Stimulated activated memory B cell treated with anti-CD40 and anti-IgM and Interleukin-4, amounts not matched to agents 10 μg/mL and 1 μg/mL and 100 μg/mL, for 72 hours (primary cell): ENCODE measurements at places on chromosomes 5 and 9.

- ATAC-seq: no peak
- no peak overlapping the region for H3K4me3 ChIP-seq
- peaks cover 46% of the 10 kb centered on the region for H3K36me3 ChIP-seq
- no peak overlapping the region for H3K27ac ChIP-seq
- no peaks in the 10 kb centered on the region for H3K4me1 ChIP-seq
Observed at GRCh38 chr9:125948887-125949596, 201.9 kb downstream of the PBX3 start.

DNA sequence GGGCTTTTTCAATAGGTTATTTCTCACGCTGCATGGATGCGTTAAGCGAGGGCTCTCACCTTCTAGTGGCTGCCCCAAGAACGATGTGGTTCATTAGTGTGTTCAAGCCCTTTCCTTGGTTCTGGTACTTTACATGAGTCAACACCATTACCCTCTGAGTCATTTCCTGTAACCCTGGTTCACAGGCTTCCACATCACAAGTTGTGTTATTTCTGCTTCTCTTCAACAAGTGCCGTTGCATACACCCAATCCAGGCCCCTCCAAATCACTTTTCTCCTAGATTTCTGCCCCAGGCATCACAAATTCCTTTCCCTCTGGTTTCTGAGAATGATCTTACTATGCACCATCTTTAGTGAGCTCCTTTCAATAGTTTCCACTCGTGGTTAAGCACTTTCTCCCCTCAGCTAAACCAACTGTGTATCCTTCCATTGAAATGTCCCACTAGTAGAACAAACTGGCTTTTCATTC lies 69.5 kb upstream of the RAD23B start:
- peaks cover under 1% of the 10 kb centered on the region for H3K36me3 ChIP-seq
- ATAC-seq: peak; percentile 90
- H3K4me3 ChIP-seq: no peak overlapping the region
- peaks cover 15% of the 10 kb centered on the region for H3K4me1 ChIP-seq

DNA sequence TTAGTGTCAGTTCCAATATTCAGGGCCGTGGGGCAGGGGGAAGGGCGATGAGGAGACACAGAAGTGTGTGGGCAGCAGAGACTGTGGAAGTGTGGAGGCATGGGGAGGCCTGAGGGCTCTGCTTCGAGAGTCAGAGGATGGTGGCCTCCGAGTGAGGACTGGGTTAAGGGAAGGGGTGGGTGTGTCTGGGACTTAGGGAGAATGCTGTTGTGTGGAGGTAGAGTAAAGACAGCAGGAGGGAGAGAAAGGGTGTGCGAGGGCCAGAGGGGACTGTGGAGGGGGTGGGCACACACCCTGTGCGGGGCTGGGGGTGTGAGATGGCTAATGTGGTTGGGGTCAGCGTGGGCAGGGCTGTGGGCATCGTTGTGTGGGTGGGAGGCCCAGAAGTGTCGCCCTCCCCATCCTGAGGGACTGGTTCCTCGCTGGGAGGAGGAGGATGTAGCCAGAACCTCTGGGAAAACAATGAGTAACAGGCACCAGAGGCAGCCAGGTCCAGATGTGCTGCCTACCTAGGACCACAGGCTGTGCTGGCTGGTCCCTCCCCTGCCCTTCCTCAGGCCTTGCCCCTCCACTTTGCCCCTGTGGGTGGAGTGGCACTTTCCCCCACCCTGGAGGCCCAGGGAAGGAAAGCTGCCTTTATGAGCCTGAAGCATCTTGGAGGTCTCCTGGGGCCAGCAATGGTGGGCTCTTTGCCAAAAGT lies 4.2 kb downstream of the USP20 start:
- peaks cover 6% of the 10 kb centered on the region for H3K36me3 ChIP-seq
- no peak for ATAC-seq
- H3K27ac ChIP-seq: peak overlapping the region; percentile 41
- no peaks in the 10 kb centered on the region for H3K27me3 ChIP-seq
- peaks cover 40% of the 10 kb centered on the region for H3K4me1 ChIP-seq
- H3K4me3 ChIP-seq: no peak overlapping the region

GRCh38 chr5:43780586-43780985 lies 177.6 kb downstream of the NNT start:
- no peaks in the 10 kb centered on the region for H3K4me1 ChIP-seq
- no peak overlapping the region for H3K4me3 ChIP-seq
- no peak for ATAC-seq
- H3K36me3 ChIP-seq: no peaks in the 10 kb centered on the region
- H3K27ac ChIP-seq: no peak overlapping the region
- no peaks in the 10 kb centered on the region for H3K27me3 ChIP-seq

DNA sequence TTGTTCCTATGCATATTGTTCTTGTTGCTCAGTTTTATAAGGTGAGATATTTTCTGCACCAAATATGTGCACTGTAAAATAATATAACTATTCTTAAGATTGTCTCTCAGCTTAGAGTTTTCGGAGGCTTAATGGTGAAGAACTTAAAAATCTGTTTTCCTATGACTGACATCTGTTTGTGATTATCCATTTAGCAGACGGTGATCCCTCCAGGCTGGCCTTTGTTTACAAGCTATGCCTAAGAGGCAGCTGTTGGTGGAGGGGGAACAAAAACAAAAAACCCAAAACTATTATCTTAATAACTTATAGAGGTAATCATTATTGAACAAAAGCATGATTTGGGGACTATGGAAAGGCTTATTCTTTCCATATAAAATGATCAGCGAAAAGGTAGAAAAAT lies 658 bp downstream of the PDCD1LG2 start:
- peak overlapping the region; percentile 90 for H3K27ac ChIP-seq
- H3K4me3 ChIP-seq: peak overlapping the region; percentile 78
- ATAC-seq: no peak
- H3K27me3 ChIP-seq: no peaks in the 10 kb centered on the region

GRCh38 chr9:113892861-113893491 lies 16.9 kb downstream of the ZNF618 start:
- no peaks in the 10 kb centered on the region for H3K27me3 ChIP-seq
- peaks cover 7% of the 10 kb centered on the region for H3K4me1 ChIP-seq
- no peak overlapping the region for H3K4me3 ChIP-seq
- no peak overlapping the region for H3K27ac ChIP-seq

DNA sequence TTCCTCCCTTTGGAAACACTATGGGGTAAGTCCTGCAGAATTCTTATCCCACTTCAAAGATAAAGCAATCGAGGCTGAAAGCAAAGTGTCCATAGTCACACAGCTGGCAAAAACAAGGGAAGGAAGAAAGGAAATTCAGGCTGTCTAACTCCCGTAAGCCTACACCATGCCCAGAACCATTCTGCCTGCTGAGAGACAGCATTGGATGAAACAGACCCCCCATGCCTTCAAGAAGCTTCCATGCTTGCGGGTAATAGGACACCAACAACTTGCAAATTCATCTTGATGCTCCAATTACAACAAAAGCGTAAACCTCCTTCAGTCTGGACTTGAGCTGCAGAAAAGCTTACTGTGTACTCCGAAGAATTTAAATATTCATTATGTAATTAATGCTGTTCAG lies 181.1 kb upstream of the WWC1 start:
- peaks cover 14% of the 10 kb centered on the region for H3K27me3 ChIP-seq
- H3K27ac ChIP-seq: no peak overlapping the region

DNA sequence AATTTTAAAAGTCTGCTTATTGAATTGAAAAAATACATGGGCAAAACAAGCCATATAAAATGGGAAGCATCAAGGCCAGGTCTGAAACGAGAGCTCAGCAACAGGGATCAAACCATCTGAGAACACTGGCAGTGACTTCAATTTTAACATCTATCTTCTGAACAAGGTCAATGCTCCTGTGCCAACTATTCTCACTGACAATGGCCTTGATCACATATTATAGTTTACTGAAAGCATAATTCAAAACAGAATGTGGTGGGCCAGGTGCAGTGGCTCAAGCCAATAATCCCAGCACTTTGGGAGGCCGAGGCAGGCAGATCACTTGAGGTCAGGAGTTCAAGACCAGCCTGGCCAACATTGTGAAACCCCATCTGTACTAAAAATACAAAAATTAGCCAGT lies 9.0 kb downstream of the ECPAS start:
- H3K27me3 ChIP-seq: no peaks in the 10 kb centered on the region
- H3K36me3 ChIP-seq: no peaks in the 10 kb centered on the region
- peaks cover 38% of the 10 kb centered on the region for H3K4me1 ChIP-seq
- no peak for ATAC-seq
- H3K4me3 ChIP-seq: no peak overlapping the region

DNA sequence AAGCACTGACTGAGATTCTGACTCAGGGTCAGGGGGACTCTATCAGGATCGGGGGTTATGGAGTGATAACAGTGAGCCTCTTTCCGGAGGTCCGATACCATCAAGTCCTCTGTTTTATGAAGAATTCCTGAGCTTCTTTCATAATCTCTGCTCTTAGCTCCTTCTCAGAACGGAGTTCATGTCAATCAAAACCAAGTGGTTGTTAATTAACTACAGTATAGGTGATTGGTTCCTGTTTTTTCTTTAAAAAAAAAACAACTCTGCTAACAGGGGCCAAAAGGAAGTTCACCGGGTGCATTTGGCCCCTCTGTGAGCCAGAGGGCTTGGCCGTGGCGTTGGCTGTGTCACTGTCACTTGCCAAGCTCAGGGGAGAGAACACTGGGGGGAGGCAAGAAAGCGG lies 4.0 kb downstream of the GFI1B start:
- no peak overlapping the region for H3K27ac ChIP-seq
- no peak overlapping the region for H3K4me3 ChIP-seq
- H3K36me3 ChIP-seq: no peaks in the 10 kb centered on the region
- ATAC-seq: peak; percentile 56

DNA sequence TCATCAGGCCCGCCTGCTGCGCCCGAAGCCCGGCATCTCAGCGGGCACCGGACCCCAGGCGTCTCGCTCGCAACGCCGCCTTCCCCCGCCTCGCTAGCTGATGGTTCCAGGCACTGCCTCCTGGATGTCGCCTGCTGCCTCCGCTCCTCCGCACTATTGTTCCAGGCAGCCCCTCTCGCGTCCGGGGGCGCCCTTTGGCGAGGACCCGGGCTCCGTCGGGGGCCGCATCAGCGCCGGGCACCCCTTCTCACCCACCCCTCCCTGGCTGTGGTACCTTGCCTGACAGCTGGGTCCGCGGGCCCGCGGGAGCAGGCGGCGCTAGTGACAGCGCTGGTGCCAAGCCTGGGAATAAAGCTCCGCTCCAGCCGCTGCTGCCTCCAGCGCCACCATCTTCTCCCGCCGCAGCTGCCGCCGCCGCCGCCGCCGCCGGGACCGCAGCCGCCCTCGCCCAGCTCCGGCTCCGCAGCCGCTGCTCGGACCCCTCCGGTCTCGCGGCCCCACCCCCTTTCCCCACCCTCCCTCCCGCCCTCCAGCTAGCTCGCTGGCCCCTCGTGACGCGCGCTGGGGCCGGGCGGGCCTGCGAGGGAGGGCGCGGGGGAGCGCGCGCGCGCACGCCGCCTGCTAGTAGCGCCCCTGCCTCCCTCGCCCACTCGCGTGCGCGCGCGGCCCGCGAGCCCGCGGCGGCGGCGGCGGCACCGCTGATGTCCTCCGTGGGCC lies at the start of gene APBA1:
Gene APBA1 (minus strand): TSS at position 493 of the 717 bp plus-strand sequence.
- H3K36me3 ChIP-seq: no peaks in the 10 kb centered on the region
- H3K27ac ChIP-seq: no peak within 1 kb of the TSS
- peaks cover 47% of the 10 kb centered on the region for H3K27me3 ChIP-seq
- peak; percentile 26 for ATAC-seq
- peak within 1 kb of the TSS; percentile 75 for H3K4me3 ChIP-seq

- no peak for ATAC-seq
- H3K27me3 ChIP-seq: no peaks in the 10 kb centered on the region
- no peak overlapping the region for H3K4me3 ChIP-seq
Observed at GRCh38 chr9:35599763-35600604, 5.1 kb upstream of the TESK1 start.

DNA sequence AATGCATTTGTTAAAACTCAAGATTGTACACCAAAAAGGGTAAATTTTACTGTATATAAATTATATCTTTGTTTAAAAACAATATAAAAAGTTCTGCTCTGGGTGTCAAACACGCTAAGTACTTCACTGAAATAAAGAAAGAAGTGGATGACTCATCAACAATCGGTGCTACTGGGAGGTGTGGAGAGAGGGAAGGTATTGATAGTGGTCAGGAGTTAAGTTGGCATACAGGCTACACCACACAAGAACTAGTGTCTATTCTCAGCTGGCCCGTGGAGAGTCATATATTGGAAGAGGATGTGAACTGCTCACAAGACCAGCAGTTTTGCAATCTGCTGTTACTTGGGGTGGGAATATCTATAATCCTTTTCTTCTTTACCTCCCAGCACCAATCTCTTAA lies 145.7 kb upstream of the TRPC7 start:
- ATAC-seq: no peak
- H3K27ac ChIP-seq: no peak overlapping the region
- no peak overlapping the region for H3K4me3 ChIP-seq
- no peaks in the 10 kb centered on the region for H3K27me3 ChIP-seq
- no peaks in the 10 kb centered on the region for H3K4me1 ChIP-seq
